Caudate nucleus (tissue), 63 donors: ENCODE measurements at places on chromosomes 6 and 20.

DNA sequence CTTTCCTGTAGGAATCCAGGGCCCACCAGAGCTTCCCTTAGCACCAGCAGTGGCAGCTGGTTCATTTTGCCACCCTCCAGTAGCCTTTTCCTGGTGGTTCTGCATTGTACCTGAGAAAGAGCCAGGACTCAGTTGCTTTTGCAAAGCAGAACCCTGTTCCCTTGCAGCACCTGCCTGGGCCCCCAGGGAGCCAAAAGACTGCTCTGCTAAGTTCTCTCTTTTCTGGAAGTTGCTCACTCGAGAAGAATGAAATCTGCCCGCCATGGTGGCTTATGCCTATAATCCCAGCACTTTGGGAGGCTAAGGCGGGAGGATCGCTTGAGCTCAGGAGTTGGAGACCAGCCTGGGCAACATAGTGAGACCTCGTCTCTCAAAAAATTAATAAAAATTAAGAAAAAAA lies 24.0 kb downstream of the GHRH start:
- DNase-seq: no peak

DNA sequence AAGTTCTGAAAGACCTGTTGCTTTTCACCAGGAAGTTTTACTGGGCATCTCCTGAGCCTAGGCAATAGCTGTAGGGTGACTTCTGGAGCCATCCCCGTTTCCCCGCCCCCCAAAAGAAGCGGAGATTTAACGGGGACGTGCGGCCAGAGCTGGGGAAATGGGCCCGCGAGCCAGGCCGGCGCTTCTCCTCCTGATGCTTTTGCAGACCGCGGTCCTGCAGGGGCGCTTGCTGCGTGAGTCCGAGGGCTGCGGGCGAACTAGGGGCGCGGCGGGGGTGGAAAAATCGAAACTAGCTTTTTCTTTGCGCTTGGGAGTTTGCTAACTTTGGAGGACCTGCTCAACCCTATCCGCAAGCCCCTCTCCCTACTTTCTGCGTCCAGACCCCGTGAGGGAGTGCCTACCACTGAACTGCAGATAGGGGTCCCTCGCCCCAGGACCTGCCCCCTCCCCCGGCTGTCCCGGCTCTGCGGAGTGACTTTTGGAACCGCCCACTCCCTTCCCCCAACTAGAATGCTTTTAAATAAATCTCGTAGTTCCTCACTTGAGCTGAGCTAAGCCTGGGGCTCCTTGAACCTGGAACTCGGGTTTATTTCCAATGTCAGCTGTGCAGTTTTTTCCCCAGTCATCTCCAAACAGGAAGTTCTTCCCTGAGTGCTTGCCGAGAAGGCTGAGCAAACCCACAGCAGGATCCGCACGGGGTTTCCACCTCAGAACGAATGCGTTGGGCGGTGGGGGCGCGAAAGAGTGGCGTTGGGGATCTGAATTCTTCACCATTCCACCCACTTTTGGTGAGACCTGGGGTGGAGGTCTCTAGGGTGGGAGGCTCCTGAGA lies at the start of gene HFE:
Gene HFE, plus strand, starts transcription at position 146 of the 832 bp plus-strand sequence. Its CDS starts 12 bp downstream, at position 158.
- DNase-seq: no peak

- DNase-seq: no peak
Measured at GRCh38 chr6:1409774-1410465, 20.5 kb downstream of the FOXF2 start.

DNA sequence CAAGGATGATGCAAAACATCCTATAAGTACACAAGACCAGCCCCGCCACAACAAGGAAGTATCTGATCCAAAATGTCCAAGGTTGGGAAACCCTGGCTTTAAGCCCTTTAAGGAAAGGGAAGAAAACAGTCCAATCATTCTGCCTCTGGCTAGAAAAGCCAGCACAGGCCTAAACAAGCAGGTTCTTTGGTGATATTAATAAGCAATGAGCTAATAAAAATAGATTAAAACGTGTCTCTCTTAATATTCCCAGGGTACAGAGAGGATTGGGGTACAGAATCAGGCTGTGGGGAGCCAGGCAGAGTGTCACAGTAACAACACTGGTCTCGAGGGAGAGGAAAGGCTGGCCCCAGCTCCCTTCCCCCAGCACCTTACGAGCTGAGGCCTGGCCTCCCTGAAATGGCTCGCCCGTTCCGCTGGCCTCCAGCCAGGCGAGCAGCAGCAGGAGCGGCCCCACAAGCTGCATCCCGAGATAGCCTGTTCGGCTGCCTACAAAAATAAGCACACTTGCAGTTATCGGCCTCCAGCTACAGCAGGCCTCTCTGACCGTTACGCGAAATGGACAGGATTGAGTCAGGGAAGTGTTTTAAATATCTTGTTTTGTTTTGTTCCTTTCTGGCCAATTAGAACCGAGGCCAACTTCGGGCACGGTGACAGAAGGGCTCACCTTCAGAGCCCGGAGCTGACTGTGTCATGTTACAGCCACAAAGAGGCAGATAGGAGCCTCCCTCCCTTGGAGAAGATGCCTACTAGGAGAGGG lies 4.0 kb upstream of the ZMYND8 start:
- peak; percentile 25 for DNase-seq

GRCh38 chr6:146410851-146411595 lies 132.6 kb upstream of the RAB32 start:
- no peak for DNase-seq

DNA sequence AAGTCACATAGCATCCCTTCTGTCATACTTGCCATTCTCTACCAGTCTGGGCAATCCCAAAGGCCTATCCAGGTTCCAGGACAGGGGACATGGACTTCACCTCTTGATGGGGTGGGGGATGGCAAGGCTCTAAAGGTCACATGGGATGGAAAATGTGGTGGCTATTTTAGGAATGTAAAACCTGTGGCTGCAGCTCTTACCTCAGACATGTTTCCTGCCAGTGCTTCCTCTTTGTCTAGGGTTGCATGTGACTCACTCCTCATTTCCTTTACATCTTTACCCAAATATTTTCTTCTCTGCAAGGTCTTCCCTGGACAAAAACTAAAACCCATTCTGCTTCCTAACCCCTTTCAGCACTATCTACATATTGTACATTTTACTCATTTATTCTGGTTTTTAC lies 135.7 kb downstream of the BTBD3 start:
- DNase-seq: no peak

- no peak for DNase-seq
Measured at GRCh38 chr20:51434580-51435247, 107.8 kb downstream of the NFATC2 start.

- DNase-seq: no peak
Measured at GRCh38 chr20:25490656-25491445, 83.4 kb downstream of the GINS1 start.

GRCh38 chr20:23235173-23236027 lies 115.2 kb upstream of the NXT1 start:
- no peak for DNase-seq

DNA sequence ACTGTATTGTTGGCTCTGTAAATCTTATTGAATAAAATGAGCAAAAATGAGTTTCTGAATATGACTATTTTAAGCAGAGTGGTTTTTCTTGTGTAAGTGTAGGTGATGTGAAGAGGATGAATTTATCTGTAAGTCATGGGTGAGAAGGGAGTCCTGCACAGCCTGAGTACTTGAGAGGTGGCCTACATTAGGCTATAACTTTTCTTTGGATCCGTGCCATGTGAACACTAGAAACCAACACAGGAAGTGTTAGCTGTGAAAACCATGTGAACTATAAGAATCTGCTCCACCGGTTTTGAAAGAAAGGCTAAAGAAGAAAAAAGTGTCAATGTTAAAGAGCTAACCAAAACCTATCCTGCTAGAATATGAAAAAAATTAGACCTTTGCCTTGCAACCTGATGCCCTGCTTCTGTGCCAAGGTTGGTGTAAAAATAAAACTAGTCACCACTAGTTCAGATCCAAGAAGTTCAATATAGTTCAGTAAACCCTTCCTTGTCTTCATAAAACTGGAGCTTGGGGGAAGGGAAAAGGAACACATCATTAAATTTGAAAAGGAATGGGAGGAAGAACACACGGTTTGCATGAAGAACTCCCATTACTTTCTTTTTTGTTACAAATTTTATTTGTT lies 21.3 kb downstream of the PLCB1 start:
- DNase-seq: no peak

DNA sequence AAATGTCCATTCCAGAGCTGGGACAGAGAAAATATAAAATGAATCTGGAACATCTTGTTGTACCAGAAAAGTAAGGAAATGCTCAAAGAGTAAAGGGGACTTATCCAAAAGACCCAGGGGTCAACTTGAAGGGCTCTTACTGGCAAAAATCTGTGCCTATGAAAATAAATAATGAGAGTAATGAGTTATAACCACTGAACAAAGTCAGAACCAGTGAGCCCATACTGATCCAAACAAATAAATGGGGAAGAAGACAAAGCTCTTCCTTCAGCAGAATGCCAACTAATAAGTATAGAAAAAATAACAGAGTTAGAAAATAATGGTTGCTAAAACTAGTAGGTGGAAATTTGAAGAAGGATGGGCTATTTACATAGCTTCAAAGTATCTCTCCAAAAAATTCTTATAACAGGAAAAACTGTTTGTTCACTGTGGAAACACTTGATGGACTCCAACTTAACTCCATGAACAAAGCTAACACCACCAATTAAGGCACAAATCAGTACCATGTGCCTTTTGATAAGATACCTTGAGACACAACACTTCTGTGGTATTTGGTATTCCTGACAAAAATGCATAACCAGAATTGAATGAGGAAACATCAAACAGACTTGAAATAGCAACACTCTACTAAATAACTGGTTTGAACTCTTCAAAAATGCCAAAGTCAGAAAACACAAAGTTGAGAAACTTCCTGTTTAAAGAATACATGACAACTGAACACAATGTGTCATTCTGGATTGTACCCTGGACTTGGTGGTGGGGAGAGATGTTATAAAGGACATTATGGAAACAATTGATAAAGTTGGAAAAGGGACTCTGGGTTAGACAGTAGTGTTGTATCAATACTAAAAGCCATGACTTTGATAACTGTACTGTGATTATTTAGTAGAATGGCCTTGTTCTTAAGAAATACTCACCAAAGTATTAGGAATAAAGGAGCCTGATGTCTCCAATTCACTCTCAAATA lies 197.5 kb downstream of the ISM1 start:
- DNase-seq: no peak

DNA sequence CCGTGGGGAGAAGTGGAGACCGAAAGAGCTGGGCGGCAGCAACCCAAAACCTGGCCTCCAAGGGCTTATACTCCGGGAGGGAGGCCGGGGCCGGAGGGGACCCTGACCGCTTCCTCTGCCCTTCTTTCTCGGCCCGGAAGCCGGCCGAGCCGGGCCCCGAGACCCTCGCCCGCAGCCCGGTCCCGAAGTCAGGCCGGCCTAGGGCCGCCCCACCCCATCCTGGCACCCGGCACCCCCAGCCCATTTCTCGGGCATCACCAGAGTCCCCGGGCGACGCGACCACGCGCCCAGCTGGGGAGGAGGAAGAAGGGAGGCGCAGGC lies 572 bp upstream of the ZDHHC14 start:
- DNase-seq: no peak

GRCh38 chr6:139711804-139712585 lies 337.5 kb upstream of the CITED2 start:
- DNase-seq: no peak

GRCh38 chr6:128617285-128617684 lies 96.9 kb upstream of the PTPRK start:
- DNase-seq: no peak

DNA sequence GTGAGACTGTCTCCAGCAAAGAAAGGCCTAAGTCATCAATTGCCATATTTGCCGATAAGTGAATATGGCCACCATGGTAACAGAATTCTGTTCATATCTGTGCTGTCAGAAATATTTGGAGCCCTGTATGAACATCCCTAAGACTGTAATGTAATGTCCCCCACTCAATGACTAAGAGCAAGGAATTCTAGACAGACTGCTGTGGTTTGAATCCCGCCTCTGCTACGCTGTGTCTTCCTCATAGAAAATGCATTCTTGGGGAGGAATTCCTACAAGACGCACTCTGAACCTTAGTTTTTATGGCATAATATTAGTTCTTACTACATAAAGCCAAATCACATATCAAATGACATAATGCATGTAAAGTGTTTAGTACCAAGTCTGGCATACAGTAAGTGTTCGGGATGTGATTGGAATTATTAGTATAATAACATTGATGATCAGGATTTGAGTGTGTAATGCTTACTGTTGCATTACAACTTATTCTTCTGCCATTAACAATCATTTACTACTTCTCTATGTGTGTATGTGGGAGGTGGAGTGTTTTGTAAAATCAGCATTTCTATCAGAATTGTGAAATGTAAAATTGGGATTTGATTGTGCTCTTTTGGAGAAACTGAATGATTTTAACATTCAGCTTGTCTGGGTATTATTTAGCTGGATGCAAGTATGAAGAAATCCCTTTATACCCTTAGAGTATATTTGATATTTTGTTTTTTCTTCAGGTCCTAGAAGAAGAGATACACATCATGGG lies 103.0 kb downstream of the OLIG3 start:
- no peak for DNase-seq

- DNase-seq: no peak
Measured at GRCh38 chr6:139381216-139381865, 6.9 kb upstream of the CITED2 start.

DNA sequence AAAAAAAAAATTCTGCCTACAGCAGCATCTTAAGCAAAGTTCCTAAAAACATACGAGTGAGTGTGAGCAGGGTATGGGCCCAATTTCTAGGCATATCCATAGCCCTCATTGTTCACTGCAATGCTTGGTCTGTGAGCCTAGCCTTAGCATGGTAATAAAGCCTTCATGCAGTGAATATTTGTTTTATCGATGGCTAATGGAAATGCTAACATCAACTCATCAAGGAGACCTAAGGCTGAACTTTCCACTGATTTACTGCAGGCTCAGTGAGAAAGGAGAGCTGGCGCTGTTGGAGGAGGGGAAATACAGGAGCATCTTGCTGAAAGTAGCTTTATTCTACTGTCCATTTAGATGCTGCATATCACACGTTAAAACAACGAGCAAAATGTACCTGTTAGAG lies 139.6 kb upstream of the DTNBP1 start:
- DNase-seq: no peak

DNA sequence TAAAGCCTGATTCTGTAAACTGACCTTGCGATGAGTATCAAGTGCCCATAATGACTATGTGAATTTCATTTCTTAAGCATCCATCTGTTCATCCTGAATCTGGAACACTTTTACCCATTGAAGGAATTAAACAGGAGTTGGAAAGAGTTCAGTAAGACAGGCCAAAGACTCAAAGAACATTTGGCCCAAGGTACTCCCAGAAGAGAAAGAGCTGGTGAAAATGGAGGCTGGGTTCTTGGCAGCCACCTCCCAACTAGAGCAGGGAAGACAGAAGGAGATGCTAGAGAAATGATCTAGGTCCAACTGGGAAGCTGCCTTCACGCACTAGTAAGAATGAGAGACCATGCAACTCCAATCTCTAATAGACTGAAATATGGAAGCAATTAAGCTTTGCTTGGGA lies 290.8 kb upstream of the RNF24 start:
- no peak for DNase-seq

DNA sequence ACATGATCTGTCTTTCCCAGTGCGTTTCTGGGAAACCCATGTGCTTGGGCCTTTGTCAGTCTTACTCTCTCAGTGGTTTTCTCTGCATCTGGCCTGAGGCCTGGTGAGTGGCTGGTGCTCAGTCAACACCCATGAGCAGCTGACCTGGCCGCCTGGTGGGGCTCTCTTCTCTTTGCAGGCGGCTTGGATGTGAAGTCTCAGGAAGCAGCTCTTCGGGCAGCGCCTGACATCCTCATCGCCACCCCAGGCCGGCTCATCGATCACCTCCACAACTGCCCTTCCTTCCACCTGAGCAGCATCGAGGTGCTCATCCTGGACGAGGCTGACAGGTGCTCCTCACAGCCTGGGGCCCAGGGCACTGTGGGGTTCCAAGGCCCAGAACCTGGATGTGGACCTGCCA lies 10.8 kb downstream of the DDX27 start:
- no peak for DNase-seq
